HFFc6 (cell line): ENCODE measurements at places on chromosomes 16 and 17. TPM values are rescaled to one million over a fixed set of nuclear protein-coding genes. Genes with fewer than 3 reads are reported as not detected.

DNA sequence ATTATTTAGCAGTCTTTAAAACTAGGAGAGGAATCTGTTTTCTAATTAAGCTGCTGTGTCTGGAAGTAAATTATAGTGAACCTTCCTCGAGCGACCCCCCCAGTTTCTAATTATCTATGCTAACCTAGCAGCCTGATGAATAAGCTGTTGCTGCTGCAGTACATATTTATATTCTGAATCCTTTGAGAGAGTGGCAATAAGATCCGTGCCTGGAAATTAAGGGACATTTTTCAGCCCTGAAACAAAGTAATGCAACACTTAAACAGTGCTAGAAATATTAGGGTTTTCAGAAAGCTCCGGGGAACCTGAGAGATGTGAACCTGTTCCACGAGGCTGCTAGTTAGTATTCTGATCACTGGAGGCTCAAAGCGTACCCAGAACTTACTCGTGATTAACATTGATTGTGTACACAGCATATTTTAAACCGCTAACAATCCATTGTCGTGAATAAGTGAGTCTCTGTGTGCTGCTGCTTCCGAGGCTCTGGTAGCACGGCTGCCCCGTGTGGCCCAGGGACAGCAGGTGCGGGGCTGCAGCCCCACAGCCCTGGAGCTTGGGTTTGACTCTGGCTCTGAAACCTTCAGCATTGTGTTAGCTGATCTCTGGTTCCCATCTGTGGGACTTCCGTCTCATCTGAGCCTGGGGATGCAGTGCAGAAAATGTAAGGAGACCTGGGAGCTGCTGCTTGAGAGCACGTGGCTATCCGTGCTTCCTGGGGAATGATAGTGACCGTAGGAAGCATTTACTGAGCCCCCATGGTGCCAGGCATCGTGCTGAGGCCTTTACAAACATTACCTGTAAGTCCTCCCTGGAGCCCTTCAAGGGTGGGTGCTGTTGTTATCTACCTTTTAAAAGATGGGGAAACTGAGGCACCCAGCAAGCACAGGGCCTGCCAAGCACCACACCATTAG is 190.9 kb upstream of the CHMP6 start:
- peaks cover 17% of the 10 kb centered on the region for H3K36me3 ChIP-seq
- H3K27me3 ChIP-seq: peaks cover 1% of the 10 kb centered on the region; the same call in 1 of the 2 replicates
- H3K27ac ChIP-seq: no peak overlapping the region
- H3K4me3 ChIP-seq: no peak overlapping the region

GDPD1 gene
- 1.2 to 1.4 TPM (median 1.3 TPM) in 3 replicates for total RNA-seq

- H3K27me3 ChIP-seq: peaks cover 13% of the 10 kb centered on the region
- DNase-seq: peak; percentile 51
- H3K4me3 ChIP-seq: no peak overlapping the region
- H3K27ac ChIP-seq: no peak overlapping the region
These were observed 8.8 kb upstream of the MLKL start for GRCh38 chr16:74709441-74709877.

DOC2B gene
- not detected in 3 replicates for total RNA-seq

NPTX1 gene
- total RNA-seq: 0.16 to 2.5 TPM (median 0.62 TPM) in 3 replicates

EPN3 gene
- total RNA-seq: not detected in 3 replicates

DNA sequence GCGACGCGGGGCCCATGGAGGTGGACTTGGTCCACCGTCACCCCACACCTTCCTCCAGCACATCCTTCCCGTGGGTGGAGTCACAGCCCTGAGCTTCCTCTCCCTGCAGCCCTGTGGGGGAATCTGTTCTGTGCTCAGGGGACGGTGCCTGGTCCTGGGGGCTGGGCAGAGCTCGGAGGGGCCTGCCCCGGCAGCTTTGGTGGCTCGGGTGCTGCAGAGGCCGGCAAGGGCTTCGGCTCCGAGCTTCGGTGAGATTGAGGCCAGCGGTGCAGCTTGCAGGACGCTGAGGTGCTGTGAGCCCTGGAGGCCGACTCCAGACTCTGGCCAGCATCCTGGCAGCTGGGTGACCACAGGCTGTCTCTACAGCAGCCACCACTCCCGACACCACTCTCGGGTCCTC is 36.4 kb downstream of the METRNL start:
- peaks cover 5% of the 10 kb centered on the region for H3K4me1 ChIP-seq
- peaks cover 5% of the 10 kb centered on the region for H3K27me3 ChIP-seq
- DNase-seq: no peak
- no peak overlapping the region for H3K27ac ChIP-seq
- no peaks in the 10 kb centered on the region for H3K36me3 ChIP-seq

- no peak for DNase-seq
- H3K4me1 ChIP-seq: peaks cover 25% of the 10 kb centered on the region
- peaks cover 4% of the 10 kb centered on the region for H3K27me3 ChIP-seq
- H3K36me3 ChIP-seq: peaks cover 16% of the 10 kb centered on the region
- H3K27ac ChIP-seq: no peak overlapping the region
- H3K4me3 ChIP-seq: no peak overlapping the region
These were observed 107.5 kb downstream of the METRNL start for GRCh38 chr17:83186751-83187421.

DNA sequence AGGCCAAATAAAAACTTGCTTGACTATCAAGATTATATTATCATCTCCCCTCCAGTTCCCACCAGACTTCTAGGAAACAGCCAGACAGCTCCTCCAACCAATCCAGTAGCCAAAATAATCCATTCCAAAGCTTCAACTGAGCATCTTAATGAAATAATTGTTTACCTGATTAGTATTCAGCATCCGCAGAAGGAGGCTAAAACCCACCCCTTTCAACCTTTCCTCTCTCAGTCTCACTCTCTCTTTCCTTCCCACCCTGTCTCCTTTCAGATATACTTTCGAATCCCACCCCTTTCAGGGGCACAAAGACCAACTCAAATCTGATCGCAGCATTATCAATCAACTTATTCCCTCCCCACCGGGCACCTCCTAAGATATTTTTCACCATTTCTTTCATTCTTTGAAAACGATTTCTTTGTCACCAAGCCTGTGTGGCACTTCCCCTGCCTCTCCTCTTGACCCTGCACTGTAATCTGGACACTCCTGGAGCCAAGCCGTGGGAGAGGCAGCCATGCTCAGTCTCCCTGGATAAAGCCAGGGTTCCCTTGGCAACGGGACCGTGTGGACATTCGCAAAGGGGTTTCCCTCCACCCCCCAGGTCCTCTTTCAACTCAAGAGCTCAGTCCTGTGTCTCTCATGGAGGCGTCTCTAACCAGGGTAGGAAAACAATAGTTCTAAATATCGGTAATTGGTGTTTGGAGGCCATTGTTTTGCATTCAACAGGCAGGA is at the start of gene ANKFN1:
TSS of gene ANKFN1 (plus strand) at position 602 of the 729 bp plus-strand sequence. CDS start 59,193 bp downstream, outside the sequence.
- DNase-seq: no peak
- H3K4me1 ChIP-seq: peaks cover 67% of the 10 kb centered on the region
- H3K27me3 ChIP-seq: no peaks in the 10 kb centered on the region
- no peaks in the 10 kb centered on the region for H3K36me3 ChIP-seq
- H3K27ac ChIP-seq: peak within 1 kb of the TSS; percentile 43
- H3K4me3 ChIP-seq: no peak within 1 kb of the TSS

DNA sequence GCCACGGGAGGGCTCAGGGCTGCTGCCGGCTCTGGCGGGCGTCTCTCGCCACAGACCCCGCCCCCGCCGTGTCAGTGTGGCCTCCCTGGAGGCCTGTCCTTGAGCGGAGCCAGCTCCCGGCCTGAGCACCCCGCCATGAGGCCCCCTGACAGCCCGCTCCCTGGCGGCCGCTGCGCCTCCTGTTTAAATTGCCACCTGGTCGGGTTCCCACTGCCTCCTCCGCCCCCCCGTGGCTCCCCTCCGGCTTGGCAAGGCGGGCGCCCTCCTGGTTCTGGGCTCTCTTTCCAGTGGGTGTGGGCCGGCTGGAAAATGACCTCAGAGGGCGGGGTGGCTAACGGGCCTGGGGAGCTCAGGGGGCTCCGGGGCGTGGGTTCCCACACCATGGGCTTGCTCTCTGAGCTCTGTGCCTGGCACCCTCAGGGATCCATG is 42.1 kb upstream of the SSTR5 start:
- no peak overlapping the region for H3K4me3 ChIP-seq
- H3K4me1 ChIP-seq: no peaks in the 10 kb centered on the region
- DNase-seq: no peak
- peaks cover 17% of the 10 kb centered on the region; the same call in 1 of the 2 replicates for H3K27me3 ChIP-seq
- H3K27ac ChIP-seq: no peak overlapping the region
- no peaks in the 10 kb centered on the region for H3K36me3 ChIP-seq

ADAMTS18 gene
- total RNA-seq: not detected in 3 replicates

CYB5B gene
- 128 to 136 TPM (median 131 TPM) in 3 replicates for total RNA-seq

DNA sequence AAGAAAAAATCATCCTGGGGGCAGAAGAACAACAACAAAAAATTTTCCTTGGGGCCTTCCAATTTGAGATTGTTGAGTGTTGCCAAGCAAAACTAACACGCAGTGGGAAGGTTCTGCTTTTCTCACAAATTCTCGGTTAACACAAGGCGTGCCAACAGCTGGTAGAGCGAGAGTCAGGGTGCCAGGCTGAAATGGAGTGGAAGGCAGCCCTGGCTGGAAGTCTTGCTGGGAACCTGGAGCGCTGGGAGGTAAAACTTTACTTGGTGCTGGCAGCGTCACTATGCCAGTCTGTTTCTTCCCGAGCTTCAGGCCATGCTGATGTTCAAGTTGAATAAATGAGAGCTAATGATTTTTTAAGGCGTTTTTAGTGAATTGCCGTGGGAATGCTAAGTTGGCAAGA is 189.4 kb downstream of the WWOX start:
- H3K4me1 ChIP-seq: no peaks in the 10 kb centered on the region
- no peaks in the 10 kb centered on the region; the same call in 1 of the 2 replicates for H3K27me3 ChIP-seq
- no peak overlapping the region for H3K27ac ChIP-seq
- H3K4me3 ChIP-seq: no peak overlapping the region
- H3K36me3 ChIP-seq: peaks cover under 1% of the 10 kb centered on the region
- DNase-seq: no peak

SPECC1 gene
- 17.7 to 33.0 TPM (median 21.1 TPM) in 3 replicates for total RNA-seq

GRCh38 chr17:44355642-44356099 is 8.0 kb downstream of the FAM171A2 start:
- peaks cover 12% of the 10 kb centered on the region for H3K27me3 ChIP-seq
- H3K36me3 ChIP-seq: peaks cover 4% of the 10 kb centered on the region; the same call in 1 of the 2 replicates
- peaks cover 5% of the 10 kb centered on the region; the same call in 1 of the 2 replicates for H3K4me1 ChIP-seq
- no peak overlapping the region for H3K27ac ChIP-seq

DNA sequence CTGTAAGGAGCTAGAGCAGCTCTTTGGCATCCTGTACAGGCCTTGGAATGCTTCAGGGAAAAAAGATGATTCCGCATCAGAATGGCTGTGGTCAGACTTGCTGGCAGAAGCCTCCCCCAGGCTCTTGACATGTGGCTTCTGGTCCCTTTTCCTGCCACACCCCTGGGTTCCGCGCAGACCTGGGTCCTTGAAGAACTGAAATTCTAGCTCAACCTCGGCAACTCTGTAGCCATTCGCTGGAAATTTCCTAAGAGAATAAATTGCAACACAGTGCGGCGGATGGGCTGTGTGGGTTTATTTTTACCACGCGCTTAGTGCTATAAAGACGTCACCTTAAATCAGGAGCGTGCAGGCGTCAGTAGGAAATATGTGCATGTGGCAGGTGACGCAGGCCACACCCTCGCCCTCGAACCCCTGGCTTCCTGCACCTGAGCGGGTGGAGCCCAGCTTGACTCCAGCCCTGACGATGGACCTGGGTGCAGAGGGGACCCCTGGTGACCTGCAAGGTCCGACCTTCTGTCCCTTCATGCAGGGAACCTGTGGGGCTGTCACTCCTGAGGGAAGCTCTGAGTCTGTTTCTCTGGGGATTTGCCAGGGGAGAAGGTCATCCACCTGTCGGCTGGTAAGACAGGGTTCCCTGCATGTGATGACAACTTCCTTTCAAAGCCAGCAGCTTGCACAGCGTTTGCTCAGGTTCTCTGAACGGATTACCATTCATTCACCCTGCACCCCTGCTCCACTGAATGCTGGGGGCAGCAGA is 46.3 kb downstream of the METRNL start:
- H3K4me3 ChIP-seq: no peak overlapping the region
- no peak for DNase-seq
- H3K27me3 ChIP-seq: peaks cover 21% of the 10 kb centered on the region
- no peak overlapping the region for H3K27ac ChIP-seq
- no peaks in the 10 kb centered on the region for H3K4me1 ChIP-seq
- no peaks in the 10 kb centered on the region for H3K36me3 ChIP-seq

GRCh38 chr16:1279945-1280589 is 24.2 kb downstream of the TPSD1 start:
- no peak for DNase-seq
- H3K4me1 ChIP-seq: no peaks in the 10 kb centered on the region
- no peaks in the 10 kb centered on the region for H3K36me3 ChIP-seq
- peaks cover 22% of the 10 kb centered on the region for H3K27me3 ChIP-seq

DNA sequence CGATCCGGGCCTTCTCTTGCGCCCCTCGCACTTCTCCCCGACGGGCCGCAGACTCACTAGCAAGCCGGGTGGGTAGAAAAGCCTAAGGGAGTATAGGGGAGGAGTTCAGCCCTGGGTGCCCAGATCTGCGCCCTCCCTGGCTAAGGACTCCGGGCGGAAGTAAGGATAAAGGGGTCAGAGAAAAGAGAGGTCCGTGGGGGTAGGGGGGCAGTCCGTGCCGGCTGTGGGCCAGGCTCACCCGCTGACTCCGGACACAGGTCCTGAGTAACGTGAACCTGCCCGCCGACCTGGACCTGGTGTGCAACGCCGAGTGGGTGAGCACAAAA is 1.8 kb downstream of the NAGS start:
- H3K4me3 ChIP-seq: peak overlapping the region; percentile 90
- H3K27ac ChIP-seq: peak overlapping the region; percentile 84
- peaks cover 4% of the 10 kb centered on the region for H3K27me3 ChIP-seq
